ENCODE measurements at places on chromosomes 7 and 10.

GRCh38 chr10:29621161-29621560, 13.6 kb downstream of the SVIL start:
- no peak for DNase-seq

GRCh38 chr7:37084303-37084702, 360.0 kb upstream of the AOAH start:
- DNase-seq = no peak

DNA sequence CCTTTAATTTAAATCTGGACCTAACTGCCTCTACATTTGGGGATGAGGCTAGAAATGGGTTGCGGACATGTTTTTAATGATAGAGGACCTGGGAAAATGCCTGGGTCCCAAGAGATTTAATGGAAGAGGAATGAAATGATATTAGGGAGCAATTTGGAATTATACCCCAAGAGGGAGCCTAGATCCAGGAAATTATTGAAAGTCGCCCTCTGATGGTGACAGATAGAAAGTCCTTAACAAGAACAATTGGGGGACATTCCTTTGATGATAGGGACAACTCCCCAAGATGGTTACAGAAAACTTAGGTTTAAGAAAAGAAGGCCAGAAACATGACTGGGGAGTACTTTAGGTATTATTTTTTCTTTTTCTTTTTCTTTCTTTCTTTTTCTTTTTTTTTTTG, 9.5 kb upstream of the TSGA13 start:
- DNase-seq = no peak

- no peak for DNase-seq
Observed at GRCh38 chr7:77823787-77824186, 25.2 kb downstream of the PHTF2 start.

DNA sequence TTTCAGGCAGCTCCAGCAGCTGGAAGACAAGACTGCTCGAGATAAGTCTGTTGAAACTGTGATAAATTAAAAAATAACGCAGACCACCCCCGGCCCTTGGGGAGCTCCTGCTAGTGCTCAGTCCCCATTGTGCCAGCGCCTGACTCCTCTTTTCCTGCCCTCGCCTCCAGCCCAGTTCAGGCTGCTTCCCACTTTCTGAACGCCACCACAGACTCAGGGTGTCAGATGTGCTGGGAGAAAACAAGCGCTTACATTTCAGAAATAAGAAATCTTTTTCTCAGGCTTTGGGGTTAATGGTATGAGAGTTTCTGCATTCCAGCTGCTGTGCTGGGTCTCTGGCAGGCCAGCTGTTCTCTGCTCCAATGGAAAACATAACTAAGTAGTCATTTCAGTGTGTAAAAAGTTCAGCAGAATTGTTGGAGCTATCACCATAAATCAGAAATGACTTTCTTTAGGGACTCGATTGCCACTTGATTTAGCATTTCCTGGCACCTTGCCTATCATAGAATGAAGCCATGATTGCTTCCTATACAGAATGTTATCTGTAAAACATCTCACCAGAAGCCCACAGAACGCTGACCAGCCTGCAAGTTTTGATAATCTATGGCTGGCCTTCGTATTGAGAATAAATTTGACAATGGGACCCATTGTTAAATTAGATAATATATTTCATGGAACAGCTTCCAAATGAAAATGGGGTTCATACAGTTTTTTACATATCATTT, 257.0 kb upstream of the ZNF32 start:
- no peak for DNase-seq

- peak; percentile 57 for DNase-seq
Observed at GRCh38 chr10:101829561-101830315, 11.5 kb upstream of the OGA start.

GRCh38 chr7:25025218-25025671, 45.3 kb upstream of the OSBPL3 start:
- no peak for DNase-seq
